Stomach (tissue), 19 donors: ENCODE measurements at places on chromosomes 2 and 18.

DNA sequence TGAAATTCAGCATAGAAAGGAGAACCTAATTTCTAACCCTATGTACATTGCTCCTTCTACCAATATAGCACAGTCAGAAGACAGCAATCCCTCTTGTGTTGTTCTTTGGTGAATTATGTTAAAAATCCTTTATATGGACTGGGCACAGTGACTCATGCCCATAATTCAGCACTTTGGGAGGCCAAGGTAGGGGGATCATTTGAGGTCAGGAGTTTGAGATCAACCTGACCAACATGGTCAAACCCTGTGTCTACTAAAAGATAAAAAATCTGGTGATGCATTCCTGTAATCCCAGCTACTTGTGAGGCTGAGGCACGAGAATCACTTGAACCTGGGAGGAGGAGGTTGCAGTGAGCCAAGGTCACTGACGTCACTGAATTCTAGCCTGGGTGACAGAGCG, 195.6 kb downstream of the TMX3 start:
- no peak for DNase-seq

DNA sequence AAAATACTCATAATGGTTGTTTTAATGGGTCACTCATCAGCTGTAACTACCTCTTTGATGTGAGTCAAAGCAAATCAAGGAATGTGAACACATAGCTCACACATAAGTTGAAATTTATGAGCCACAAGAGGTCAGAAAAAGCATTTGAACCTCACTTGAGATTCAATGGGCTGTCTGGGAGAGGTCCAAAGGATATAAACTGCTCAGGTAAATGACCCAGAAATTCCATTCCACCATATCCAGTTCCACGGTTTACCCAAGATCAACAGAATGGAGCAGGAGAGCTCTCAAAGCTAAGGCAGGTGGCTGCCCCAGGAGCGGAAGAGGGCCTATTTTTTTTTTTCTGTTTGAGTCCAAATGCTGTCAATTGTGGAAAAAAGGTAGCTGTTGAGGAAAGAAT, 464.1 kb downstream of the TNS1 start:
- no peak for DNase-seq

- peak; percentile 13 for DNase-seq
Observed at GRCh38 chr2:231348173-231348572, 47.3 kb upstream of the B3GNT7 start.

DNA sequence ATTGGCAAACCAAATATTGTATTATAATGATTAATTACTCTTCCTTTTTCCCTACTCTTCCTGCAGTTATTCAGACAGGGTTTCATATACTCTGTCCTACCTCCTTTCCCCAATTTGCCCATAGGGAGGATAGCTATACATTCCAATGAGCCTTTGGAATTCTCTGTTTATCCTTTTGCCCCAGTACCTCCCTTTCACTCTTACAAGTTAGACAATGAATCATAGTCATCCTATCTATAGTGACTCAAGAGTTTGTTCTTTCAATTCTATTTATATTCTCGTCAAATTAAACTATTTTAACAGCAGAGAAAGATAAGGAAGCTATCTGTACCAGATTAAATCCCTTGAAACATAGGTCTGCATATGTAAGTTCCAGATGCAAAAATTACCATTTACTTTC, 437.5 kb downstream of the NR4A2 start:
- no peak for DNase-seq

DNA sequence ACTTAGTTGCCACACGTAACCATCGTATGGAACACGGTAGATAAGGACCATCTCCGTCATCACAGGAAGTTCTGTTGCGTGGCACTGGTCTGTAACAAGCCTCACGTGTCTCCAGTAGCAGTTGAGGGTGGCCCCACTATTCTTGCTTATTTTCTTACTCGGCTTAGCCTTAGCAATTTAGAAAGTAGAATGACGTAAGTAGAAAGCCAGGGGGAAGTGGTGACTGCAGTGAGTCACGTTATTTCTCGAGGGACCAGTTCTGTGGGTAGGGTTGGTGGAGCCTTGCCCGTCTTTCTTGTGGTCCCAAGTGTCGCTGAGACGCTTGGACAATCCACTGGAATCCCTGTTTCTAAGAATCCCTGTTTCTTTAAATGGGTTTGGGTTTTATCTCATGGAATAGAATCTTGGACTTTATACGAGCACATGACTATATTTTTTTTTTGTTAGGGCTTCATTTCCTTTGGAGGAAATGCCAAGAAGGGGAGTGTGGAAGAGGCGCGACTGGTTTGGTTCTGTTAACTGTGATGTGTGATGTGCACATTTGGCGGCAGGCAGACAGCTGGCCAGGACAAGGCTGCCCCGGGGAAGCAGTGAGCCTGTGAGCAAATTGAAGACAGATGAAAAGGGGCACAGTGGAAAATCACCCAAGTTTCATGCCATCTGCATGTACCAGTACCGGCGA, 96.2 kb downstream of the CABLES1 start:
- peak; percentile 43 for DNase-seq

DNA sequence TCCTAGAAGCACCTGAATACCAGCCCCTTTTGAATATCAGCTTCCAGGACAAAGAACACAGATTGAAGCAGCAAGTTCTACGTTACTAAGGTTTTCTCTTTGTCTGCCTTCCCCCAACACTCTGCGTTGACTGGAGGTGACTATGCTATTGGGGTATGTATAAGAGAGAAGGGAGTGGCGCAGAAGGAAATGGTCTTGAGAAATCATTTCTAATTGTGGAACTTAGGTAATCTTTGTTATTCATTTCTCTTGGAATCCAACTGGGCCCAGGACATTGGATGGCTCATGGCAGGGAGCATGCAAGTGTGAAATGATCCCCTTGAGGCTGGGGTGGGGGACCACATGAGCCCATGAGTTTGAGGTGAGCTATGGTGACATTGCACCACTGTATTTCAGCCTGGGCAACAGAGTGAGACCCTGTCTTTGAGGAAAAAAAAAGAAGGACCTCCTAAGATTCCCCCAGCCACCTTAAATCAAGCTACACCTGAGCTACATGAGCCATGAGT, 29.7 kb downstream of the XDH start:
- DNase-seq = peak; percentile 75

- no peak for DNase-seq
Observed at GRCh38 chr2:238789317-238789806, 58.5 kb upstream of the TWIST2 start.

- DNase-seq = no peak
Observed at GRCh38 chr18:26971409-26971808, 105.9 kb upstream of the AQP4 start.

DNA sequence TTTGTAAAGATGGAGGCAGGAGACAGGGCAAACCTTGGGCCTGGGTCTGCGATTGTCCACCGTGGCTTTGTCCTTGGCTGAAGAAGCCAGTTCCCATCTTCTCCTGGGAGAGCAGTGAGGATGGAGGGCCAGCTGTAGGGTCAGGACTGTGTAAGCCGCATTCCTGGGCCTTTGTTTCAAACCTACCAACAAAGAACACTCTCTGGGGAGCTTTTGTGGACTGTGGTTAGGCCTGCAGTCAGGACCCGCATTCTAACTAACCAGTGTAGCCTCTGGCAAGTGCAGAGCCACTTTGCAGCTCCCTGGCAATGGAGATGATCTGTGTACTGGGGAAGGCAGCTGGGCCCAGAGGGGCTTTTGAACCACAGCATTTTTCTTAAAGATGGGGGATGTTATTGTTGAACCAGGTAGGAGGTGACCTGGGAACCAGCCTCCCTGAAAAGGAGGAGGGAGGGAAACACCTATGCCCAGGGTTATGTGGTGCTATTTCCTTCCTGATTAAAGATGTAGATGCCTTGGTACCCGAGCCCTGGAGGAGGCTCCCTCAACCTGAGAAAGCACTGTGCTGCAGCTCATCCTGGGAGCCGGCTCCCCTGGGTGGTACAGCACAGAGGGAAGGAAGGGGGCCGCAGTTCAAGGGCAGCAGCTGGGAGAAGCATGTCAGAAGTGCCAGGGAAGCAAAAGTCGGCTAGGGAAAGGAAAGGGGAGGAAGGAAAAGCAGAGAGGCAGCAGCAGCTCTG, 12.7 kb upstream of the SMAD4 start:
- no peak for DNase-seq

DNA sequence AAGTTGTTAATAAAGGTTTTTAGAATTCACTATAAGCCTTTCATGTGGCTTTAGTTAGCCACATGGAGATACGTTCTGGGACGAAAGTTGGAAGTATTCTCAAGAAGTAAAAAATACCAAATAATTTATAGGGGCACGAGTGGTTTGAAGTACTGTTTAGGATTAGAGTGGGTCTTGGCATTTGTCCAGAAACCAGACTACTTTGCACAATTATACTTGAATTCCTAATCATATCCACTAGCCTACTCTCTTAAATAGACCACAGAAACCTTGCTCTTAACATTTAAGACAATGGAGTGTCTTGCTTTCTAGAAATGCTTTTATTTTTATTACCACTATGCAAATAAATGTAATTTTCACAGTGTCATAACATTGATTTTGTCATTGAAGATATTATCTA, 44.6 kb downstream of the UBE2E3 start:
- DNase-seq = no peak

- DNase-seq = no peak
Observed at GRCh38 chr2:67459761-67460160, 62.6 kb downstream of the ETAA1 start.

GRCh38 chr2:119483395-119483753, 40.9 kb downstream of the SCTR start:
- no peak for DNase-seq

DNA sequence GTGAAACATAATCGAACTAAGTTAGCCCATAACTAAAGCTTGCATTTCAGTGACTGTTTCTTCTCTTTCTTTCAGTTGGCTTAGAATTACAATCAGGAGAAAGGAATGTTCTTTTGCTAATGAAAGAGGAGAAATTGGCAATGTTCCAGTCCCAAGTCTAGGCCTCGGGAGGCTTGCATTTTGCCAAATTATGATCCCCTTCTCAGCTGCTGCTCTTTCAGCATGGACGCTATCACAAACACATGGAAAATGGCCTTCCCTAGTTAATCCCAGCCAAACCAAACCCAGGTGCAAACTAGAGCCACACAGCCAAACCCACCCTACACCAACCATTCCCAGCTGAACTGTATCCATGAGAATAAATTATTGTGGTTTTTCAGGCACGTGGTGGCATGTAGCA, 605.2 kb upstream of the LRRTM4 start:
- DNase-seq = no peak

GRCh38 chr2:85537600-85538506, 1.1 kb upstream of the MAT2A start:
- peak; percentile 83 for DNase-seq

GRCh38 chr2:50680646-50681045, 351.3 kb downstream of the NRXN1 start:
- DNase-seq = no peak

DNA sequence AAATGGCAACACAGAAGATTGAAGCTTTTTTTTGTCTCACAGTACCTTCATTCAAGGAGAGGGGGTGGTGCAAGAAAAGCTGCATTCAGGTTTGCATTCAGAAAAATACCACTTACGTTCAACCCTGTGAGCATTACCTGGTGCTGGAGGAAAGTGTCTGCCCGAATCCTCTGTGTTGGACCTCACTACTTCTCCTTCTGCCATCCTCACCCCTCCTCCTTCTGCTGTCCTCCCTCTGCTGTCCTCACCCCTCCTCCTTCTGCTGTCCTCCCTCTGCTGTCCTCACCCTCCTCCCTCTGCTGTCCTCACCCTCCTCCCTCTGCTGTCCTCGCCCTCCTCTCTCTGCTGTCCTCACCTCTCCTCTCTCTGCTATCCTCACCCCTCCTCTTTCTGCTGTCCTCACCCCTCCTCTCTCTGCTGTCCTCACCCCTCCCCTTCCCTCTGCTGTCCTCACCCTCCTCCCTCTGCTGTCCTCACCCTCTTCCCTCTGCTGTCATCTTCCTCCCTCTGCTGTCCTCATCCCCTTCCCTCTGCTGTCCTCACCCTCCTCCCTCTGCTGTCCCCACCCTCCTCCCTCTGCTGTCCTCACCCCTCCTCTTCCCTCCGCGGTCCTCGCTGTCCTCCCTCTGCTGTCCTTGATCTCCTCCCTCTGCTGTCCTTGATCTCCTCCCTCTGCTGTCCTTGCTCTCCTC, 11.3 kb downstream of the GAD1 start:
- no peak for DNase-seq

DNA sequence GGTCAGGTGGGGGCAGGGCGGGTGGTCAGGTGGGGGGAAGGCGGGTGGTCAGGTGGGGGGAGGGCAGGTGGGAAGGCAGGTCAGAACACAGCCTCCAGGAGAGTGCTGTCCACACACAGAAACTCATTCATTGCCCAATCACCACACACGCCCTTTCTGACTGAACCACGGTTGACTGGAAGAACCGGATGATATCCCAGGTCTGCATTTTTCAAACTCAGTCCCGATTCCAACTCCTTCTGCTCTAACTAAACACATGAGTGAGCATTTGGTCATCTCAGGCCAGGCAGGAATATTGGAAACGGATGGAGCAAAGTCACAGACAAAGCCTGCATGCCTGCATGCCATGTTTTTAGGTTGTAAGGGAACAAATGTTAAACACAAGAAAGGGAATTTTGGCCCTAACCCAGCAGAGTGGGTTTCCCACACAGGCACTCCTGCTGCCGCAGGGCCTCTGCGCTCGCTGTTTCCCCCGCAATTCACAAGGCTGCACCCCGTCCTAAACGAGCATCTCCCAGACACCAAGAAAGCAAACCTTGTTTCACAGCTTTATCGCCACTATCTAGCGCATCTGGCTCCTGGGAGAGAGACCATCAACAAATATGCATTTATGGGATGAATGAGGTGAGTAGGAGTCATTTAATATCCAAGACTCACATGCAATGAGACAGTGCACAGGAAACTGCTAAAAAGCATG, 100.1 kb downstream of the ZNF516 start:
- DNase-seq = no peak

DNA sequence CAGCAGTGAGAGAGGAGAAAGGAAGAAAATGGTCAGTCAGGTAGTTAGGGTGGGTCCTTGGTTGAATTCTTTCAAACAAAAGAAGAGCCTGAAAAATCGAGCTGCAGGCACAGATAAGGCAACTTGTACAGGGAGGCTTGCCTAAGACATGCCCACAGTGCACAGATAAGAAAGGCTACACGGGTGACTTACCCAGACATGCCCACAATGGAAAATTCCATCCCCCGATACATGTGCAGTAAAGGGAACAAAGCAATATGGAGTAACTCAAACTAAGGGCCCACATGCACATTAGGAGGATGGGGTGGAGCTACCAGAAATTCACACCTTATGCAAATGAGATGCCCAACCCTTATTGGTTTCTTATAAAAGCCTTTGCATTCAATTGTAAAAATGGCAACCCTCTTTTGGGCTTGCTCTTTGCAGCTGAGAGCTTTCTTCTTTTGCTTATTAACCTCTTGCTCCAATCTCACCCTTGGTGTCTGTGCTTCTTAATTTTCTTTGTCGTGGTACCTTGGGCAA, 110.3 kb upstream of the RMP24 start:
- no peak for DNase-seq

- no peak for DNase-seq
Observed at GRCh38 chr18:25459814-25460213, 107.8 kb upstream of the ZNF521 start.

- DNase-seq = peak; percentile 43
Observed at GRCh38 chr2:8304821-8305766, 376.8 kb upstream of the ID2 start.

DNA sequence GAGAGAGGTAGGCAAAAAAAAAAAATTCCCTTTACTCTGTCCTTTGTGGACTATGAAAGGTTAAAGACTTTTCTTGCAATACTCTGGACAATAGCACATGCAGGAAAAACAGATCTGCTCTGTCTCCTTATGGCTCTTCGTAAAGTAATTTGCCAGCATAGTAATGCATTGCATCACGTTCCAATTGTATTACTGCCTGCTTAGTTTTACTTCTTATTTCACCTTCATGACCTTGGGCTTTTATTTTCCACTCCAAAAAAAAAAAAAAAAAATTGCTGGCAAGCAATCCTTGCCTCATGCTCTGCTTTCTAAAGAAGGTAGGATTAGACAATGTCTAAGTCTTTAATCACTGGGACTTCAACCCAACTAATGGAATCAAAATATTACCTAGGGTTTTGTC, 1802.7 kb downstream of the SUCLG1 start:
- DNase-seq = peak; percentile 21
